ENCODE measurements at places on chromosomes 6 and 20.

GRCh38 chr6:89100114-89100513, 17.8 kb downstream of the SRSF12 start:
- ATAC-seq: no peak

GRCh38 chr20:49603209-49603627, 35.3 kb upstream of the PTGIS start:
- no peak for ATAC-seq

GRCh38 chr6:82145926-82146452, 101.6 kb downstream of the IBTK start:
- no peak for ATAC-seq

- ATAC-seq: no peak
Measured at GRCh38 chr6:3244003-3244831, 14.5 kb upstream of the PSMG4 start.

DNA sequence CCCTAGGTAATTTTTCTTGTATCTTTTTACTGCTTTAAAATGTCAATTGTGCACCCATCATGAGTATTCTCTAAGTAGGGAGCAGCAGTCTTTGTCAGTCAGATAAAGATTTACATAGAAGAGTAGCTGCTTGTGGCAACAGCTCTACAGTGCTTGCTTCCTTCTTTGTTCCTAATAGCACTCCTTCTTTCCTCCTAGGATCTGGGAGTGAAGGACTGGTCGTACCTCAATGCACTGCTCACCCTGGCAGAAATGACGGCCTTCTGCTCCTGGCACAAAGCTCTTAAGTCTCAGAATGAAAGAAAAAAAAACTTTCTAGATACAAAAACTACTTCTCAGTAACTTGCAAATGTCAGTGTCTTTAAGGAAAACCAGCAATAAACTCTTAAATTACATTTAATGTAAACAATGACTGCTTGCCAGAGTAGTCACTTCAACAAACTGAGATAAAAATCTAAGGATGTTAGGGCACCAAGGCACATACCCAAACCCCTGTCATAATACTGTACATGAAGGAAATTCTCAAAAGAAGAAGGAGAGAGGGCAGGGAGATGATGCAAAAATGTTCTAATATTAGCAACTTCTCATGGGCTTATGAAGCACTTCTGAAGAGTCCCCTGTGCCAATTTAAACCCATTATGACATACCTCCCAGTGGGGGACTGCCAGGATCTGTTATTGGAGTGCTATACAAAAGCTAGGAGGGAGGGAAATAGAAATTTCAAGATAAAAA, 34.0 kb downstream of the NCOA6 start:
- ATAC-seq: no peak

- no peak for ATAC-seq
Measured at GRCh38 chr6:11445146-11445545, 92.4 kb upstream of the TMEM170B start.

DNA sequence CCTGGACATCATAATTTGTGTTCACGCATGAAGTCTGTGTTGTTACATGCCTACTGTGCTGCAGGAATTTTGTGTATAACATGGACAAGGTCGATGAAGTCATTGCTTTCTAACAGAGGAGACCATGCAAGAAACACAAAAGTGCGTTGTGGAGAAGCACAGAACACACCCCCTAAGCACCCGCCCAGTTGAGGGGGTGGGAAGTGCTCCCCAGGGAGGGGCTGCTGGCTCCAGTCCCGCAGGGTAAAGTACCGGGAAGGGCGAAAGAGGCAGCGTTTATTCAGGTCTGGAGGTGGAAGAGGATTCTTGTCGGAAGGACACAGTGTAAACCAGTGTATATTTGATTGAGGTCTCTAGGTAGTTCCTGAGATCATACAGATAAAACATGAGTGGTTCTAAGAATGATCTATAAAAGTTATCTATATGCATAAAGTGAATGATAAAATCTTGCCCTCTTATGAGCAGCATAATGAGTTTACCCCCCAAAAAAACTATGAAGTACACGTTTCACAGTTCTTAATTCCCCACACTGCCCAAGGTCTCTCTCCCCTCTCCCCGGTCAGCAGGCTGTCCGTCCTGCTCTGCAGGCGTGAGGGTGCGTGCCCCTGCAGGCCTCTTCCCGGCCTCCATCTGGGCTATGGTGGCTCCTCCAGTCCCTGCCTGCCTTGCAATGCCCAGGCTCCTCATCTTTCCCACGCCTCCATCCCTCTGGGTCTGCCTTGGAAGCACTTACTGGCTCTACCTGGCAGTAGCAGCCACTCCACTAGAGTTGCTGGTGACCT, 159.7 kb downstream of the THBS2 start:
- no peak for ATAC-seq

- ATAC-seq: no peak
Measured at GRCh38 chr6:72953971-72954381, 271.3 kb downstream of the KHDC1L start.

- no peak for ATAC-seq
Measured at GRCh38 chr6:111367393-111368088, 115.5 kb downstream of the REV3L start.

GRCh38 chr20:47704746-47705496, 80.4 kb downstream of the SULF2 start:
- no peak for ATAC-seq

DNA sequence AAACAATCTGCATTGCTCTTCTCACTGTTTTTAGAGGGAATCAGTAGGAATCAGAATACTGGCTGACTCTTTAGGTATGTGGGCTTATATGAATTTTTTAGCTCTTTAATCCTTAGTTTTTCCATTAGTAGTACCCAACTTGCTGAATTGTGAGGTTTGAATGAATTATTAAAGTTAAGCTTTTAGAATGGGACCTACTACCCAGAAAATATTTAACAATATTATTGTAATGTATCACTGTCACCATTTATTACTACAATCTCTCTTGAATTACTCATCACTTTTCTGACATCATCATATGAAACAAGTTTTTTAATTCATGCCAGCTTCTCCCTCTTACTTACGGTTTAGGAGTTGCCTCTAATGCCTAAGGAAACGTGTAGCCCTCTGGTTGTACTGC, 212.7 kb downstream of the BCKDHB start:
- no peak for ATAC-seq

GRCh38 chr6:143953922-143954321, 54.1 kb downstream of the PLAGL1 start:
- no peak for ATAC-seq

GRCh38 chr6:29559524-29560287, at the start of gene UBD:
UBD (minus strand) TSS chr6:29559732; CDS start chr6:29559701, 31 bp downstream.
- no peak for ATAC-seq

- ATAC-seq: peak; percentile 50
Measured at GRCh38 chr20:33653218-33653899, 8.8 kb upstream of the C20orf144 start.

GRCh38 chr6:17589406-17590096, 10.6 kb upstream of the FAM8A1 start:
- ATAC-seq: peak; percentile 66

GRCh38 chr6:53710788-53711187, 45.2 kb upstream of the KLHL31 start:
- no peak for ATAC-seq

DNA sequence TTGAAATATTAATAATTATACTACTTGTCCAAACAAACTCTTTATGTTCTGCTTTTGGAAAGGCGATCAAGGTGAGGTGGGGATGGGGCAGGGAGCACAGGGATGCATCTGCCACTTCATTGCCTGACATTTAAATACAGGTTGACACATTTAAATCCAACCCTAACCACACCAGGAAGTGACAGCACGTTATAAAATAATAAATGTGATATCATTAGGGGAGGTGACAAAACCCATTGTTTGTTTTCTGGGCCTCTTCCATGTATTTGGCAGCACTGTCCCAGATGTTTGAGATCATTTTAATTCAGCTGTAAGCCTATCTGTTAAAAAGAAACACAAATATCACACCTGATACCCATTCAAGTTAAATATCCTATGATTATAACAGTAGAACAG, 342.4 kb upstream of the ARID1B start:
- ATAC-seq: no peak

- ATAC-seq: no peak
Measured at GRCh38 chr6:127382413-127382812, 39.0 kb upstream of the ECHDC1 start.

DNA sequence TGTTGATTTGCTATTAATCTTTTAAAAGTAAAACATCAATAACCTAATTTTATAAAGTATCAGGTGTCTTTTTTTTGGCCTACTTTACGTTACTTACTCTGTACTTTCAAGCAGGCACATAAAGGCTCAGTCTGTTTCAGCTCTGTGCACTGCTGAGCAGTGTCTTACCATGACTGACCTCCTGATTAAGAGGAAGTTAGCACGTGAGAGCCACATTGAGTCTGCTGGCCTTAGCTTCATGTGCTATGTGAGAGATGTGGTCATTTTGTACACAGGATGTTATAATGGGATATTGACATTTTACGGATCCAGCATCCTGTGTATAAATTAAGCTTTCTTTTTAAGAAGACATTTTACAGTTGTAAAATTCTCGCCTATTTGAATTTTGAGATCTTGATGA, 31.9 kb downstream of the ARID1B start:
- peak; percentile 91 for ATAC-seq

GRCh38 chr6:161674930-161675682, 401.2 kb upstream of the AGPAT4 start:
- ATAC-seq: no peak

GRCh38 chr6:143957679-143958274, 50.3 kb downstream of the PLAGL1 start:
- ATAC-seq: no peak

GRCh38 chr6:168033791-168034190, 36.3 kb downstream of the KIF25 start:
- no peak for ATAC-seq

DNA sequence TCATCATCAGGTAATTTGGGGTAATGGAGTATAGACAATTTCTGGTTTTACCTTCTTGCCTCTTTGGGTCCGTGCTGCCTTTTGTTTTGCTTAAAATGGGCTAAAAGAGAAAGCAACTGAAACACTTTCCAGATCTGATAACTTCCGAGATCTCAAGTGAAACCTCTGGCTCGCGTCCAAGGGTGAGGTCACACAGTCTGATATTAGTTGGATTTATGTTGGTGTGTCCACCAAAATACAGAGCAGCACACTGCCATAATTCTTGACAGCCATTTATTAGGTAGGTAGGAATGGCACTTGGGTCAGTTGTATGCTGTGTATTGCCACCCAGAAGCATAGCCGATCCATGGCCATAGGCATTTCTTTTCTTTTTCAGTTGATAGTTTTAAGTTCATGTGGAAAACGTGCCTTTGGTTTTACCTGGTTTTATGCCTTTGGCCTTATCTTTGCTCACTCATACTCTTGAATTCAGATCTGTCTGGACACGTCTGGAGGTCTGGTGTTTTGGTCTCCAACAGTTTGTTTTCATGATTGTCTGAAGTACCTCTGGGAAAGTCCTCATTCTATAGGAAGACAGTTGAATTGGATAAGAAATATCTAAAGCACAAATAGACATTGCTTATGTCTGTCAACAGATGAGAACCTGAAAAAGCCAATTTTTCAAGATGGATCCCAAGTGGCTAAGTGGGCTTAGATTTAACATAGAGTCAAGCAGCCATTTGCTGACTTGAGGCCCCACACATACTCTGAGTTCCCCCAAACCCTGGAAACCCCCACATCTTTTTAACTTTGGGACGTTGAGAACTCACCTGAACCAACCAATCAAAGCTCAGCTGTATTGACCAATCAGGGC, 320.8 kb downstream of the SOX4 start:
- no peak for ATAC-seq

GRCh38 chr6:54112151-54112650, 958 bp downstream of the MLIP start:
- no peak for ATAC-seq

- no peak for ATAC-seq
Measured at GRCh38 chr6:167791091-167791779, 35.5 kb upstream of the AFDN start.
